ENCODE measurements at places on chromosomes 7 and 10.

GRCh38 chr7:41692251-41692650 is 10.6 kb downstream of the INHBA start:
- DNase-seq = no peak

DNA sequence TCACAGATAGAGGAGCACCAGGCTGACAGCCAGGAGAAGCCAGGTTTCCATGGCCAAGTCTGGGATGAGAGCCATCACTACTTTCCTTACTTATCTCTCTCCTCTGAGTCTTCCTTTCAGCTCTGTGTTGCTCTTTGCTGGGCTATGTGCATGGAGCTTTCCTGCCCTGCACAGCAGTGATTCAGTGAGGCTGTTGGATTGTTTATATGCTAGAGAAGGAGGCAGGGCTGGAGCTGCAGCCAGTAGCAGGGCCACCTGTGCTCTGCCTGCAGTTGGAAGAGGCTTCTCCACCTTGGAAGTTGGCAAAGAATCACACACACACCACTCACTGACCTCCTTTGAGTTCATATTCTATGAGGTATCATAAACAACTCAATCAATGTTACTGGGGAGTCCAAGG is at the start of gene CYP3A4:
TSS of gene CYP3A4 (minus strand) at position 178 of the 400 bp plus-strand sequence. CDS start at position 75, 103 bp downstream.
- DNase-seq = no peak

DNA sequence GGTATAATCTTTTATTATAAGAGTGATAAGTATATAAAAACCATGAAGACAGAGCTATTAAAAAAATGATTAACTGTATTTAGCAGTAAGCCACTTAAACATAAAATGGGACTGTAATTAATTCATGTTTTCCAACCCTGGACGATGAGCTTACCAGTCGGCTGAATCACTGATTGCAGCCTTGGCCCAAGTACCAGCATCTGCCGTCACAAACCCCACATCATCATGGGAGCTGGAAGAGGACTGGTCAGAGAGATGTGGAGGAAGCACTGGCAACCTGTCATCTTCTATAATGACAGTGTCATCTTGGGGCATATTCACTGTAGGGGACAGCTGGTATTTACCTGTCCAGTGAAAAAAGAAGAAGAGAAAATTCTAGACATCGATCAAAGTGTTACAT is 473.6 kb downstream of the PARD3 start:
- no peak for DNase-seq

- no peak for DNase-seq
Observed at GRCh38 chr10:62852961-62853702, 37.0 kb upstream of the EGR2 start.

DNA sequence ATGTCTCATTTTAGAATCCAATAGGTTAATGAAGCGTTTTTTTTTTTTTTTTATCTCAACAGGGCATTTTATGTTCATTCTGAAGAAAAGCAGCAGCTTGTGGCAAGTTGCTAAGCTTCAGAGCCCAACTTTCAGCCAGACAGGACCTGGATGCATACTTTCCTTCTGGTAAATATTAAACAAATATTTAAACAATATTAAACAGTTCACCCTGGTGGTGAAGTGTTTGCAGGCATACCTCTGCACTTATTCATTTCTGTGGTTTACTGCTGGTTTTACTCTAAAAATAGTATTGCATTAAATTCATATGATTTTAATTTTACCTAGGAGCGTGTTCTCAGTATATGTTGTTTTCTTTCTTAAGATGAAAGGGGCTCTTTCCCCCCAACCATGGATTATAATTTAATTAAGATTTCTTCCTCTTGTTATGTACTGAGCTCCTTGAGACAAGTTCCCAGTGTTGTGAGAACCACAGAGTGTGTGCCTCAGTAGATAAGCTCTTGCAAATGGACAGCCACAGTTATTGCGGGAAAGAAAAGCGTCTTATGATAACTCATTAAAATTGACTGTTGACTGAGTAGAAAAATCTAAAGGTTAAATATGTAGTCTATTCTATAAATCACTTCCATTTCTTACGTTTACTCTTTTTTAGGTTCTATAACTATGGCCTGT is 155.8 kb downstream of the MALRD1 start:
- no peak for DNase-seq

DNA sequence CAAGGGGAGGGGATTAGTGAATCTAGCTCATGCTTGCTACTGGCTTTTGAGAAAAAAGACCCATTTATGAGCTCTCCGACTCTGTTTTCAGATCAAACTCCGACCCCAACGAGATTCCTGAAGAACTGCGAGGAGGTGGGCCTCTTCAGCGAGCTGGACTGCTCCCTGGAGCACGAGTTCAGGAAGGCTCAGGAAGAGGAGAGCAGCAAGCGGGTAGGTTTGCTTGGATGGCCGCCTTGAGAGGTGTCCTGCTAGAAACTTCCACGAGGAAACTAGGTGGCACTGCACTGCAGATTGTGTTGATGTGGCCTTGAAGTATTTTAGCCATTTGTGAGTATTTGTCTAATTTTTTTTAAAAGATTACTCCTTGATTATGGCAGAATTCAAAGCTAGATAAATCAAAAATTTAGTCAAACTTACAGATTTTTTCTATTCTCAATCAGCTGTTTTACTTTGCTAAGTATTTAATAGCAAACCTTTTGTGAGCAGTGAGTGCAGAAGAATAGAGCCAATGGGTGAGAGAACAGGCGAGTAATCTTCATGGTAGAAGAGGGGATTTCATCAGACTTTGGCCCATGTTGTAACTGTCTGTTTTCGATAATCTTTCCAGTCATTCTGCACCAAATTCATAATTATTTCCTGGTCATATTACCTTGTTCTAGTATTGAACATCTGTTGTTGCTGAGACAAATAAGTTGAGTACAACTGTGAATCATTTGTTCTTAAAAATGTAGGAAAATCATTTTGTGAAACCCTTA is 95.4 kb downstream of the CREB5 start:
- DNase-seq = no peak

GRCh38 chr7:18610331-18610948 is 114.9 kb downstream of the HDAC9 start:
- DNase-seq = no peak

GRCh38 chr7:29194206-29194593 is 375 bp upstream of the CHN2 start:
- DNase-seq = no peak

- peak; percentile 88 for DNase-seq
Observed at GRCh38 chr7:322111-322671, 32.2 kb downstream of the FOXL3 start.

DNA sequence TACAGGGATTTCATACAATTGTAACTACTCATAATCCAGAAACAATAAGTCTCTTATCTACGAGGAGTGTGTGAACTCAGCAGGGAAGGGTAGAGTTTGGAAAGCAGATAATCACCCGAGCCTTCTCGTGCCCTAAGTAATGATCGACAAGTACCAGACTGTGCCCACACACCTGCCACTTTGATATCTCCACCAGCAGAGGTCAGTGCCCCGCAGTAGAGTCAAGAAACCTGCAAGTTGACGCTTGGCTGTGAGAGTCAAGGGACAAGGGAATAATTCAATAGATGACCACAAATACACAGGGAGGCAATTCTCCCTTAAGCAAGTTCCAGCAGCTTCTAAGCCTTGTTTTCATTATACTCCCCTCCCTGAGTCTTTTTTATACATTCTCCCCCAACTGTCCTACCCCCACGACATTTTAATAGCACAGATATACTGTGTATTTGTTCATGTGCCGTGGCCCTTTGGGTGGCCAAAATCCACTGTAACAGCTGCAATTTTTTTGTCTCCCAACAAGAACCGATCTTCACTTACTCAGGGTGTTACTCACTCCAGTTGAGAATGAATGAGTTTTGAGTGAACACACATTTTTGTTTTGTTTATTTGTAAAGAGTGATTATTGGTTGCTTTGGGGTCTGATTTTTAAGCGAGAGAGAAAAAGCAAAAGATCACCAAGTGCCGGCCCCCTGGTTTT is 106.9 kb upstream of the RHEB start:
- peak; percentile 12 for DNase-seq

GRCh38 chr10:24382979-24383663 is 174.2 kb downstream of the KIAA1217 start:
- no peak for DNase-seq

Data from stimulated activated CD4-positive, alpha-beta T cell treated with anti-CD3 and anti-CD28 coated beads, Interleukin-12 subunit alpha, Interleukin-12 subunit beta, amount 100 ng/mL, for 4 hours (primary cell).